Naive thymus-derived CD4-positive, alpha-beta T cell (primary cell): ENCODE measurements at places on chromosomes 7 and 10. TPM values are rescaled to one million over a fixed set of nuclear protein-coding genes. Genes with fewer than 3 reads are reported as not detected.

DNA sequence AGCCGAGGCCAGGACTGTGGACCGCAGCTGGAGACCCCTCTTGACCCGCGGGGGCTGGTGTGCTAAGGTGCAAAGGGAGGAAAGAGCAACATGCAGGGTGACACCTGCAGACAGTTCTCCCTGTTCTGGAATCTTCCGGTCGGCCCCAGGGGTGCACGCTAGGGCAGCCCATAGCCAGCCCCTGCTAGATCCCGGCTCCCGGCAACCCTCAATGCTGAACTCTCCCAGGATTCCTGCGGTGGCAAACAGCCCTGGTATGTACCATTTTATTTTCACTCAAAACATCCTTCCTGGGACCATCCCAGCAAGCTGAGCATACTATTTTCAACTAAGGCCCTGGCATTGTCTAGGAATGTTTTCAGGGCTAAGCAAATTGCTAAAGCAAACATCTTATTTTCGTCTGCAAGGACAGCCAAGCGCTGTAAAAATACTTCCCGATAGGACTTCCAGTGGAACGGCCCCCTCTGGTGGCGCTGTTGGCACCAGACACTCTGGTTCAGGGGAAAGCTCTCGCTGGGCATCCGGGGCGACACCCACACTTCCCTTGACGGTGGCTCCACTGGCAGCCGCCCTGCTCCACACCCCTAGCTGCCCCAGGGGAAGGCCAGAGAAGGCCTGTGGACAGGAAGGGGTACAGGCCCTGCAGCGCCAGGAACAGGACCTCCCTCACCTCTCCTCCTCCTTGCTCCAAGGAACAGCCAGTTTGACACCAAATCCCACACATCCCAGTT, 99.4 kb downstream of the CTBP2 start:
- no peak for DNase-seq
- H3K4me3 ChIP-seq, result no peak overlapping the region
- H3K36me3 ChIP-seq, result no peaks in the 10 kb centered on the region
- no peaks in the 10 kb centered on the region for H3K27me3 ChIP-seq

Gene VAX1
- not detected for total RNA-seq

Gene ZNF467
- 4.0 TPM for total RNA-seq

- no peaks in the 10 kb centered on the region for H3K27me3 ChIP-seq
- no peak overlapping the region for H3K27ac ChIP-seq
- no peaks in the 10 kb centered on the region for H3K36me3 ChIP-seq
- no peak overlapping the region for H3K4me3 ChIP-seq
- no peak for DNase-seq
These were observed 125.7 kb upstream of the CDK1 start for GRCh38 chr10:60652628-60653027.

DNA sequence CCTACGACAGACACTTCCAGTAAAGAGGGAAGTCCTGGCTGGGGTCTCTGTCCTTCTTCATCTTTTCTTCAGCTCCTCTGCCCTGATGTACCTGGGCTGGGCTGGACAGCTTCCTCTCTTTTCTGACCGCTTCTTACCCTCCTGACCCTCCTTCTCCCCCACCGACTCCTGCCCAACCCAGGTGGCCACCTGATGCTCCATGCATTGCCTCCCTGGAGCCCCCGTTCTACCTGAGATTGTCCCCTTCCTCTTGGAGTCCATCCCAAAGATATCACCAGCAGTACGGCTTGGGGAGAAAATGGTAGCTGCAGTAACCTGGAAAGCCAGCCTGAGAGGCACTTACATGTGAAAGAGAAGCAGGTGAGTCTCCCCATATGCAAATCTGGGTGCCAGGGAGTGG, 566.3 kb downstream of the TCERG1L start:
- no peak for DNase-seq
- no peak overlapping the region for H3K4me3 ChIP-seq
- H3K36me3 ChIP-seq, result no peaks in the 10 kb centered on the region
- no peak overlapping the region for H3K27ac ChIP-seq

Gene HPSE2
- total RNA-seq, result not detected in 2 replicates

Gene GDF2
- not detected for total RNA-seq

Gene CALHM3
- total RNA-seq, result not detected in 2 replicates

- no peaks in the 10 kb centered on the region for H3K4me1 ChIP-seq
- DNase-seq, result no peak
- no peak overlapping the region for H3K27ac ChIP-seq
- H3K36me3 ChIP-seq, result no peaks in the 10 kb centered on the region
These were observed 58.3 kb upstream of the HECW1 start for GRCh38 chr7:43054052-43054722.

Gene GFRA1
- not detected for total RNA-seq

- no peaks in the 10 kb centered on the region for H3K36me3 ChIP-seq
- H3K27me3 ChIP-seq, result no peaks in the 10 kb centered on the region
- no peak for DNase-seq
- no peak overlapping the region for H3K27ac ChIP-seq
- no peaks in the 10 kb centered on the region for H3K4me1 ChIP-seq
These were observed 93.2 kb downstream of the UNCX start for GRCh38 chr7:1325646-1326510.

- no peak overlapping the region for H3K4me3 ChIP-seq
- H3K27ac ChIP-seq, result no peak overlapping the region
- H3K36me3 ChIP-seq, result no peaks in the 10 kb centered on the region
- peaks cover 3% of the 10 kb centered on the region for H3K4me1 ChIP-seq
These were observed 37.0 kb upstream of the MXI1 start for GRCh38 chr10:110170142-110170971.

Gene ZDHHC4
- total RNA-seq, result 29.9 and 31.8 TPM in 2 replicates

DNA sequence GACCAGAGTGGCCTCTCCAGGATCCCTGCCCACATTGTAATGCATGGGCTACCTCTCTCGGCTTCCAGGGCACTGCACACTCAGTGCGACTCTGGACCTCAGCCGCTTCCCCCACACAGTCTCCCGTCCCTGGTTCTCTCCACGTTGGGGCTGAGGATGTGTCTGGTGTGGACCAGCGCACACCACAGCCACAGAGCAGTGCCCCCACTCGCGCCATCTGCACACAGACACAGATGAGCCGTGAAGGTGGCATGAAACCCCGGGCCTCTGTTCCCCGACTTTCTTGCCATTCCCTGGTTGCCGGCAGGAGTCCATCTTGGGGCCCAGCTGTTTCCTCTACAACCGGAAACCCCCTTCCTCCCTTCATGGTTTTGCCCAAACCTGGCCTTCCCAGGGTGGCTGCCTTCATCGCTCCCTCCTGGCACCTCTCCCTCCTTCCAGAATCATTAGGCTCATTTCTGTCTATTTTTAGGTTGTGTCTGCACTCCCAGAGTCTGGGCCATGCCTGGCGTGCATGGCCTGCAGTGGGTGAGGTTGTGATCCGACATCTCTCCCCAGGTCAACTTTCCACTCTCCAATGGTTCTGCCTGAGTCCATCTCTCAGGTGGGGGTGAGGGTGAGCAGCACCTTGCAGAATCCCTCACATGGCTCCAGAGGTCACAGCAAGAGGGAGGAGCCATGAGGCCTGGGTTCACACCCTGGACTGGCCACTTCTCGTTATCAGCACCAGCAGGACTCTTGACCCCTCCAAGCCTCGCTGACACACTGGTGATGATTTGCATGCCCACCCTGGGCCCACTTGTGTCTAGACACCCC, 10.1 kb downstream of the RASGEF1A start:
- H3K4me1 ChIP-seq, result no peaks in the 10 kb centered on the region
- H3K36me3 ChIP-seq, result no peaks in the 10 kb centered on the region
- no peak for DNase-seq
- H3K27ac ChIP-seq, result no peak overlapping the region
- no peaks in the 10 kb centered on the region for H3K27me3 ChIP-seq

Gene CFAP70
- total RNA-seq, result 0.61 and 0.80 TPM in 2 replicates

Gene SEMA3E
- total RNA-seq, result not detected

Gene DPP6
- total RNA-seq, result not detected

- no peaks in the 10 kb centered on the region for H3K36me3 ChIP-seq
- no peaks in the 10 kb centered on the region for H3K27me3 ChIP-seq
- H3K4me3 ChIP-seq, result no peak overlapping the region
- no peak for DNase-seq
- H3K27ac ChIP-seq, result no peak overlapping the region
These were observed 65.3 kb downstream of the EBF3 start for GRCh38 chr10:129898706-129899268.

Gene XRCC2
- total RNA-seq, result 0.56 TPM
